Stimulated activated CD4-positive, alpha-beta T cell treated with anti-CD3 and anti-CD28 coated beads, Interleukin-12 subunit alpha, Interleukin-12 subunit beta, amount 100 ng/mL, for 4 hours (primary cell): ENCODE measurements at places on chromosomes 16 and 17.

GRCh38 chr17:70499067-70499786 lies 329.9 kb downstream of the KCNJ2 start:
- no peak for DNase-seq

DNA sequence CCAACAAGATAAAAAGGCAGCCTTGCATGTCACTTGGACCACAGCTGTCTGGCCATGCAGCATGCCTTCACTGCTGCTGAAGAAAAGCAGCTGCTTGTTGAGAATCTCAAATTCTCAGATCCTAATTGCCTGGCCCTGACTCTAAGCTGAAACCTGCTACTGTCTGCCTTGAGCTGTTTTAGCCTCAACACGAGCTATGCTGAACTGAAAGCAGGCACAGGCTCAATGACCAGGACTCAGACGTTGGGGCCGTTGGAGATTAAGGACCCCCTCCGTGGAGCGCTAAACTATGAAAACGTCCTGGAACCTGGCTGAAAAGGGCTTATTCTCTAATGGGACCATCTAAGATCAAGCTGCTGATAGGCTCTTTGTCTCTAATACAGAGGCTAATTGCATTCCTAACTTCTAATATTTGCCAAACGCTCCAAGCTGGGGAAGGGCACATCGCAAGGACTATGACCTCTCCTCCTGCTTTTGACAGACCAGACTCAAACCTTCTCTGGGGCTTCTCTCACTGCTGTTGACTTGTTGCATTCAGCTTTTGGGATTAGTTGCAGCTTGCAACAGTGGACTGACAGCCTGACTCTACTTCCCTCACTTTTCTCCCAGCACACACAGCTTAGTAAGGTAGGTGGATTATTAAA lies 4.6 kb upstream of the PLK1 start:
- no peak for DNase-seq

DNA sequence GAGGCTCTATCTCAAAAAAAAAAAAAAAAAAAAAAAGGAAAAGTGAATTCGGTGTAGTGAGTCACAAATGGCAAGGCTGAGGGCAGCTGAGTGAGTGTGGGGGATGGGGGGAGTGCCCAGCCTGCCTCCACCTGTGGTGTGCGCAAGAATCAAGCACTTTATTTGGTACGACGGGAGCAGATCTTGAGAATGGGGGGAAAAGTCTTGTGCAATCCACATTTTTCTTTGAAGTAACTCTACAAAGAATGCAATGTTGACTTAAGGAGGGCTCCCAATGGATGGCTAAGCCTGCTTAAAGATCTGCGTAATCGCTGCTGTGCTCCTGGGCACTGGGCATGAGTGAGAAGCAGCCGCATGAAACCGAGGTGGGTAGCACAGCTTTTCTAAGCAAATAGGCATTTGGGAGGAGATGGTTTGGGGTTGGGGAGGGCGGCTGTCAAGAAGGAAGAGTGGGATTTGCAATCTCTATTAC lies 28.2 kb downstream of the ATP2C2 start:
- DNase-seq, result no peak

DNA sequence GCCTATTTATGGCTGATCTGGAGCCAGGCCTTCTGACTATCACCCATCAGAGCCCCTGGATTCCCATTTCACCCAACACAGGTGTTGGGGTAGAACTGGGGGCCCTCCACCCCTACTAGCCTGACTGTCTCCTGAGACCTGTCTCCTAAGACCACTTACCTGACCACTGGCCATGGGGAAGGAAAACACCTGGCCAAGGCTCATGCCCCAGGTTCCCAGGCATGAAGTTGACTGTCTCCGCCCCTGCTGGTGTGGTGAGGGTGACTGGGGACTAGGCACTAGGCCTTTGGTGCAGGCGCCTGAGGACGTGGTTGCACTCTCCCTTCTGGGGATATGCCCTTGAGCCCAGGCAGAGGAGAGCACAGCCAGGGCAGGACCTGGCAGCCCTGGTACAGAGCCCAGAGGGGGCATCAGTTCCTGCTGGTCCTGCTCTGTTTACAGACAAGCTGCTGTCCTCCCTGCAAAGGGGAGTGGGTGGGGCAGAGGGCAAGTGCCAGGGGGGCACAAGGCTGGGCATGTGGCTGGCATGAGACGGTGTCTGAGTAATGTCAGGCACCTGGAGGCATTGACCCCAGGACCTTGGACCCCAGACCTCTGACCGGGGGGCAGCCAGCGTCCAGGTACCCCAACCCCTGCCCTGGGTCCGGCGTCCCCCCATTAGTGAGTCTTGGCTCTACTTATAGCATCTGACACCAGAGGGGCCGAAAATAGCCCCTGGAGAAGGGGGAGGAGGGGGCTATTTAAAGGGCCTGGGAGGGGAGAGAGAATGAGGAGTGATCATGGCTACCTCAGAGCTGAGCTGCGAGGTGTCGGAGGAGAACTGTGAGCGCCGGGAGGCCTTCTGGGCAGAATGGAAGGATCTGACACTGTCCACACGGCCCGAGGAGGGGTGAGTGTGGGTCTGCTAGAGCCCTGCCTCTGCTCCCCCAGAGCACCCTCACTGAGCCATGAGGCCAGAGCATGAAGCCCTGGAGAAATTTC lies at the start of gene TCAP:
Gene TCAP, plus strand, starts transcription at position 769 of the 981 bp plus-strand sequence. Its CDS starts 11 bp downstream, at position 780.
- DNase-seq, result no peak

- DNase-seq, result no peak
Observed at GRCh38 chr16:87955302-87956097, 4.3 kb downstream of the BANP start.

- DNase-seq, result no peak
Observed at GRCh38 chr17:33942414-33942813, 312.7 kb upstream of the CCL2 start.

GRCh38 chr17:14228903-14229302 lies 7.8 kb downstream of the CDRT15 start:
- DNase-seq, result no peak

DNA sequence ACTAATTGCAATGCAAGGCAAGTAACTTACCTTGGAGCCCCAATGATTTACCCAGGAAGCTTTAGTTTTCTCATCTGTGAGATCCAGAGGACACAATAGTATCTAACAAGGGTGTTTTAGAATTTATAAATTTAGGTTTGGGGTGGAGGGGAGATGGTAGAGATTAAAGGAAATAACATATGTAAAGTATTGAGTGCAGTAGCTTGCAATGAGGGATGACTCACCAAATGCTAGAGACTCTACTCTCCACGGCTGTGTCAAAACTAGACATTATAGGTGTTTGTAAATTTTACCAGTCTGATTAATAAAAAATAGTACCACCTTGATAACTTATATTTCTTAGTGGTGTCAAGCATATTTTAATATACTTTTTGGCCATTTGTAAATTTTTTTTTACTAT lies 3.7 kb upstream of the ABCA9 start:
- no peak for DNase-seq

DNA sequence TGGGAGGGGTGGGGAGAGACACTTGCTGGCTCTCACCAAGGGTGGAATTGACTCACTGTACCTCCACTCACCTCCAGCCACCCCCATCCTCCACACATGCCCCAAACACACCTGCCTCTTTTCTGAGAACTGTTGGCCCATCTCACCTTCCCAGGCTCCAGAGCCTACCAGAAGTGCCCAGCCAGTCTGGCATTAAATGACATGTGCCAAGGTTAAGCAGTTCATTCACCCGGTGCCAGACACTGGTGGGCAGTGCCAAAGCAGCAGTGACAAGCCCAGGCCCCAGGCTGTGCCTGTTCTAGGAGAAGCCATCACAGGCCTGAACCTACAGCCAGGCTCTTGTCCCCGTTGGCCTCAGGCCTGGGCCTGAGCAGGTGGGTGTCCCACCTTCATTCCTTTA lies 11.2 kb downstream of the MVP start:
- no peak for DNase-seq

- DNase-seq, result no peak
Observed at GRCh38 chr17:43146649-43147048, 21.5 kb upstream of the BRCA1 start.

DNA sequence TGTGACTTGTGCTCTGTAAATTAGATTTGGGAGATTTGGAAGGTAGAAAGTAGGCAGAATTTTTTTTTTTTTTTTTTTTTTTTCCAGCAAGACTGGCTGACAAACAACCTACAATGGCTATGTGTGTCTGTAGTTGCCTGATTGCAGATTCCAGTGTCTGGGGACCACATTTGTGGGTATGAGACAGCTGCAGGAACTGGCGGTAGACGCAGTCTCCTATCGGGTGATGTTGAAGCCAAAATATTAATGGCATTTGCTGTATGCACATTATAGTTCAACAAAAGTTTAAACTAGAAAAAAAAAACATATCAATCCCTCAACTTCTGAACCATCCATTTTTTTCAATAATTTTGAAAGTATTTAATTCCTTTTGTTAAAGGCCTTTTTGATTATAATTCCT lies 665.2 kb downstream of the TOX3 start:
- no peak for DNase-seq

GRCh38 chr17:28402844-28403243 lies 3.2 kb downstream of the SLC46A1 start:
- no peak for DNase-seq

GRCh38 chr17:72311004-72311403 lies 190.2 kb downstream of the SOX9 start:
- no peak for DNase-seq

DNA sequence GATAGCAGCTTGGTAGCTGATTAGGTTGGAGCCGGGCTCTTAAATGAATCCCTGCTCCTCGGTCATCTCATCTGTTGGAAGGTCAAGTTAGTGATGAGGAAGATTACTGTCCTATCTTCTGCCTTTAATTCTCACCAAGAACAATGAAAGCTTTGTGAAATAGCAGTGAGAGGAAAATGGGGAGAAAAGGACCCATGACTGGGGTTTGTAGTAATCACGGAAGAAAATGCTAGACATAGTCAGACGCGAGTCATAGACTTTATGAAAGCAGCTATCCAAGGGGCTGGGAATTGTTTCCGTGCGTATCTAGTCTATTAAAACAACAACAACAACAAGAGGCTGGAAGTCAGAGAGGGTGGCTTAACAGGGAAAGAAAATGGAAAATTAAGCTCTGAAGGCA lies 18.3 kb downstream of the PIK3R5 start:
- no peak for DNase-seq

GRCh38 chr16:9345880-9346279 lies 254.4 kb downstream of the HAPSTR1 start:
- DNase-seq, result no peak

DNA sequence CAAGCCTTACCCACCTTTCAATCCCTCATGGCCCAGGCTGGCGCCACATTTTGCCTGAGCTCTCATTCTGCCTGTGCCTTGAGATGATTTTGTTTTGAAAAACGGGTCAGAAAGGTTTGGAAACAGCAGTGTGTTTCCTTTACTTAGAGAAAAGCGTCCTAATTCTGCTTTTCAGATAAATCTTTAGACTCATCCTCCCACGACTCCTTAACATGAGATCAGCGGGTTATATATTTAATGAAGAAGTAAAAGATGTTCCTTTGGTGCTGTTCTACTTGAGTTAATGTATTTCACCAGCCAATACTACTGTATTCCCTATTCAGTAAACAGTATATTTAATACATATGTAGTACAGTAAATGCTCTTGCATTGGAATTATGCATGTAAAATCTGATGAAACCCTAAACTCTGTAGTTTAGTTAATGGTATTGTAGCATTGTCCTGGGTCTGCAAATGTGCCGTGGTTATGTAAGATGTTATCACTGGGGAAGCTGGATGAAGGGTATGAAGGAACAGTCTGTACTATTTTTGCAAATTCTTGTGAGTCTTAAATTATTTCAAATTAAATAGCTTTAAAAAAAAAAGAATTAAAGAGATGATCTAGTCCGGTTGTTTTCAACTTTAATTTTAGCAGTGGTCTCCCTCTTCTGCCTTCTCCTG lies 199.4 kb upstream of the CACNG5 start:
- no peak for DNase-seq

- DNase-seq, result no peak
Observed at GRCh38 chr16:2497116-2497630, 16.6 kb upstream of the ATP6V0C start.

GRCh38 chr16:56343661-56344517 lies 81.5 kb downstream of the AMFR start:
- no peak for DNase-seq

GRCh38 chr17:15470536-15470935 lies 3.1 kb upstream of the CDRT4 start:
- no peak for DNase-seq

DNA sequence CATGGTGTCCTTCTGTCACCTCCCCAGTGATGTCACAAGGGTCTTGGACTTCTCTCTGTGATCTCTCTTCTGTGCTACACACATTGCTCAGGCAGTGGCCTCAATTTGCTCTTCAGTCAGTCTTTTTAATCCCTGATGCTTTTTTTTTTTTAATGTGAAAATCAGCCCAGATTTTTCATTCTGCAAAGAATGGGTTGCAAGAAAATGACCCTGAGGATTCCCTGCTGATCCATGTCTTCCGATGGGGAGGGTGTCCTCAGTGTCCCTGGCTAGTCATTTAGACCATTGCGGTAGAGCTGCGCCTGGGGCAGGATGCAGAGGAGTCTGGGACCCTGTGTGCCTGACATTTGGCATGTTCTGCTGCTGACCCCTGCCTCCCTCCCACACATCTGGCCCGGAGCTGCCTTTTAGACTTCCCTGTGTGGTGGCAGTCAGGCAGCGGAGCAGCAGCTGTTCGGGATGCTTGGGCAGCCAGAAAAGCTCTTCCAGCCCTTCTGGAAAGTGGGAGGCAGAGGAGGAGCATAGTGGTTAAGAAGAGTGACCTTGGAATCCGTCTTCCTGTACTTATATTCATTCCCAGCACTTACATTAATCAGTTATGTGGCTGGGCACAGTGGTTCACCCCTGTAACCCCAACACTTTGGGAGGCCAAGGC lies 12.3 kb downstream of the GPT2 start:
- DNase-seq, result no peak

GRCh38 chr17:40069751-40070708 lies 7.3 kb downstream of the THRA start:
- no peak for DNase-seq

DNA sequence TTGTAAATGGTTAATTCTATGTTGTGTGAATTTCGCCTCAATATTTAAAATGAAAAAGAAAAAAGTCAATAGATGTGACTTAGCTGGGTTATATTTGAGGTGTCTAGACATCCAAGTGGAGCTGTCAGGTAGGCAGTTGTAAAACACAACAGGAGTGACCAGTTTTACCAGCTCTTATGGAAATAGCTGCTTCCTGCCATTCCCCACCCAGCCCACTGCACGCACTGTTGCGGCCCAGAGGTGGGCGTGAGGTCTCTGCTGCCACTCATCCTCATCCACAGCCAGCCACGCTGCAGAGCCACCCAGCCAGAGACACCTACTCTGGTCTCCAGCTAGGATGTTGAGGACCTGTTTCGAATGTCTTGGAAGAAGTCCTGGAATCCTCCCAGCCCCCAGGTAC lies 3.4 kb upstream of the CARD14 start:
- DNase-seq, result no peak

- DNase-seq, result no peak
Observed at GRCh38 chr16:9192746-9193145, 101.3 kb downstream of the HAPSTR1 start.

DNA sequence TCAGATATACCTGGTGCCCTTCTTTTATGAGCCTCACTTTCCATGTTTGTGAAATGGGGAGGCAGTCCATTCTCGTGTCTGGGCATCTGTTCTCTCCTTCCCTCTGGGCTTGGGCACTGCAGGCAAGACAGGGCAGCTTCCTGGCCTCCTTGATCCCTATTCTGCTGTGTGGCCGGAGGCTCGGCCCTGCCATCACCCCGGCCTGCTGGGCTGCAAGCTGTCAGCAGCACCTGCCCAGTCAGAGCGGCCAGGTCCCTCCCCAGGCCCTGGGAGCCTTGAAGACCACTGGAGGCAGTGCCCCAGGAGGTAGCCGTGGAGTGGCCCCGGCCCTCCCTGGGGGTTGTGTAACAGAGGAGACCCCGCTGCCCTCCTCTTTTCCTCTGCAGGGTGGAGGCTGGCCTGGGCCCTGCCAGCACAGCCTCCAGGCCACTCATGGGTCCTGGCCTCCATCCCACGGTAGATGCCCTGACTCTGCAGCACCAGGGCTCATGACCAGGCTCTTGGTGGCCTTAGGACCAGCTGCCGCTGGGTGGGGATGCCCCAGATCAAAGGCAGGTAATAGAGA lies 9.2 kb downstream of the KCNJ12 start:
- no peak for DNase-seq
